Left ventricle myocardium inferior (tissue), 1 donor: ENCODE measurements at places on chromosomes 7 and 10. TPM values are rescaled to one million over a fixed set of nuclear protein-coding genes. Genes with fewer than 3 reads are reported as not detected.

Gene SPDYE9
- total RNA-seq: not detected

Gene ACTA2
- total RNA-seq: 89.4 TPM

Gene MAT1A
- total RNA-seq: not detected

Gene PTPRN2
- total RNA-seq: 1.3 TPM

Gene TRIM50
- 0.33 TPM for total RNA-seq

Gene LBX1
- total RNA-seq: not detected

DNA sequence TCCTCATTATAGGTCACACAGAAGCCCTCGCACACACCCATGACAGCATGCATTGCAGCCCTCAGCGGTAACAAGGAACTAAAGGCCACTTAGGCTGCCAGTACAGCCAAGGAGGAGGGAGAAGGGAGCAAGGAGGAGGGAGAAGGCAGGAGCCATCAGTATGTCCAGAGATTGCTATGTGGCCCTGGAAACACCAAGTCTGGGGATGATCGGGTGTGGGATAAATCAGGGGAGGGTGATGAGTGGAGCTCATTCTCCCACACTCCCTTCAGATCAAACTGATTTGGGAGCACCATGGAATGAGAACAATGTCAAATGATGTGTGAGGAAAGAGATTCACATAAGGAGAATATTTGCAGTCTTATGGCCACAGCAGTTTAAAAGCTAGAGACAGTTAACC is 350.9 kb downstream of the TNS3 start:
- DNase-seq: no peak

- DNase-seq: no peak
These were observed 130.8 kb upstream of the TCF7L2 start for GRCh38 chr10:112819231-112819630.

GRCh38 chr10:6204341-6205191 is 1.8 kb downstream of the PFKFB3 start:
- DNase-seq: peak; percentile 53

GRCh38 chr7:57201895-57202210 is 69.6 kb upstream of the ZNF479 start:
- DNase-seq: no peak

DNA sequence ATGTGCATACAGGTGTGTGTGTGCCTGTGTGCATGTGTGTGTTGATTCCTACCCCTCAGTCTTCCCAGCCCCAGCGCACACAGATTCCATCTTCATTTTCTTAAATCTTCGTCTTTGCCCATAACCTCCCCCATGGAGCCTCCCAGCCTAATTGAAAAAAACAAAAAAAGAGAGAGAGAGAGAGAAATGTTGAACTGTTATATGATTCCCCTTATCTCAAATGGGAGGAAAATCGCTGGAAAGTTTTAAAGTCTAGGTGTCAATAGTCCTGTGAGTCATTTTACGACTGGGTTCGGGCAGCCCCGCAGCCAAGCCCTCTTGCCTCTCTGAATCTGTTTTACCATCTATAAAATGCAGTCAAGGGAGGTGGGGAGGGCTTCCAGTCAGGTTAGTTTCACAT is 60.9 kb downstream of the SPOCK2 start:
- no peak for DNase-seq

GRCh38 chr7:158827411-158828132 is 1.7 kb downstream of the ESYT2 start:
- DNase-seq: no peak

GRCh38 chr10:99966306-99966705 is 43.4 kb downstream of the DNMBP start:
- no peak for DNase-seq

DNA sequence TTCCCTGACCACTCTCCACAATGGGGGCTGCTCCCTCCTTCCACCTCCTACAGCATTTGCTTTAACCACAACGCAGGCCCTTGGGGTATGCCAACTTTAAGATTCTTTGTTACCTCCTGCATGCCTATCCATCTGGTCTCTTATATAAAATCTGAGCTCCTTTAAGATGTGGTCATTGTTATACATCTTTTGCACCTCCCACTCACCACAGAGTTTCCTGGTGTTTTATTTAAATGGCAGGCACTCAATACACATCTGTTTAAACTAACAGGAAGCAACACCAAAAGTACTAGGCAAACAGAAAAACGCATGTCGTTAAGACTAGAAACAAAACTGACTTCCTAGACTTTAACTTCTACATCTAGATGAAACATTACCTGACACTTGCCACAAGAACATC is 36.3 kb downstream of the SLC25A13 start:
- DNase-seq: no peak

DNA sequence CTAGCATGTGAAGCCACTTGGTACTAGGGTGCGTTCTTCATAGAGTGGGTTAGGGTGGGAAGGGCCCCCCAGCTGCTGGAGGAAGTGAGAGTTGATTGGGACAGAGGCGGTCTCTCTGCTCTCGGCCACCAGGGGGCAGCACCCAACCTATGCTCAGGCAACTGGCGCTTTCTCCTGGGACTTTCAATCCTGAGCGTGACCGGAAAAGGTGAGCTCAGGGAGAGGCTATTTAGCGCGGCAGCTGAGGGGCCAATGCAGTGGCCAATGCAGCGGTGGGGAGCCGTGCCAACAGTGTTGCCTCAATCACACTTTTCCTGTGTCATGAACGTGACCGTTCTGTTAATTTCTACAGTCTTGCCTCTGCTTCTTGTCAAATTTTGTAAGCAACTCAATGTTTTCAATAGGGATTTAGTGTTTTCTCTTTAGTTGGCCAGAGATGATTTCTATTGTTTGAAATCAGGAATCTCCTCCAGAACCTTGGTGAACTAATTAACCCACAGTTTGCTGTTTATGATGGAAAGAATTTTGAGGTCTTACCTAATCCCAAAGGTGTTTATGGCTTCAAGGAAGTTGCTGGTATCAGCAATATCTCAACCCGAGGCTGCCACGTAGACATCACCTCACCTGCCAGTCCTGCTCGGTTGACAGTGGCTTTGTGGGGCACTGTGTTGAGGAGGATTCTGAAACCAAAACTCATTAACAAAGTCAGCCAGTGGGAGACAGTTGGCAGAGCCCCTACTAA is 67.9 kb upstream of the PDZD8 start:
- DNase-seq: peak; percentile 72

DNA sequence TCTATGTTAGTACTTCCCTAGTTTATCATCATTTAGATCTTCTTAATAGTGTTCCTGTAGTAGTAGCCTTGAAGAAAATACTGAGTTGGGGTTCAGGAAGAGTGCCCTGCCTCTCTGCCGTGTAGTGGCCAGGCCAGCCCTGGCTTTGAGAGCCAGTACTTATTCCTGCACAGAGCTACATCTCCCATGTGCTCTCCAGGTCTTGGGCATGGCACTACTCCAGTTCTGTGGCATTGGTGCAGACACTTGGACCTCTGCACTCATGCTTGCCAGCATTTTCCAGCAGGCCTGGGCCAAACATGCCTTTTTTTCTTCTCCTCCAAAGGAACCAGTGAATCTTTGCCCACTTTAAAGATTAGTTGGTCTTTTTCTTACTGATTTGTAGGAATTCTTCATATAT is 5.3 kb downstream of the GNG11 start:
- no peak for DNase-seq

GRCh38 chr7:139613971-139614411 is 90.5 kb downstream of the CLEC2L start:
- no peak for DNase-seq

DNA sequence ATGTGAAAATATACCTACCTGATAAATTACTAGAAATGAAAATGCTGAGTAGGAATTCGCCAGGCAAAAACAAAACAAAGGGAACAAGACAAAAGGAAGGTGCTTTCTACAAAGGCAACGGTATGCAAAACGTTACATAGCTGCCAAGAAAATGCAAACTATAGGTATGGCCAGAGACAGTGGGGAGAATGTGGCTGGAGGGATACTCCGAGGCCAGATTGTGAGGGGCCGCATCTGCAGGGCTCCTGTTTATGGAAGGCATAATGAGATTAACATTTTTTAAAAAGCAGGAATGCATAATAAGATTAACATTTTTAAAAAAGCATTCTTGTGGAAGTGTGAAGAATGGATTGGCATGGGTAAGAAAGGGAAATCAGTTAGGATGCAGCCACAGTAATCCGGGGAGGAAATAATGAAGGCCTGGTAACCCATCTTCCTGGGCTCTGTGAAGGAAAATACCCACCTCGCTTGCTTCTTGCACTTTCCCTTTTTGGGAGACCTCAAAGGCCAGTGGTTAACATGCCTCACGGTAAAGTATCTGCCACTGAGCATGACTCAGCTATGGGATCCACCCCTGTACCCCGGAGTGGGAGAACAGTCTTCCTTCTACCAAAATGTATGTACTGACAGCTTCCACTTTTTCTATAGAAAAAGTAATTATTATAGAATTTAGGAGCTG is 145.8 kb upstream of the LRRN3 start:
- no peak for DNase-seq

GRCh38 chr7:12423997-12424745 is 20.5 kb upstream of the VWDE start:
- no peak for DNase-seq

GRCh38 chr10:470339-471003 is 219.0 kb downstream of the DIP2C start:
- no peak for DNase-seq

GRCh38 chr7:73521636-73522104 is 423 bp downstream of the BAZ1B start:
- DNase-seq: peak; percentile 74

DNA sequence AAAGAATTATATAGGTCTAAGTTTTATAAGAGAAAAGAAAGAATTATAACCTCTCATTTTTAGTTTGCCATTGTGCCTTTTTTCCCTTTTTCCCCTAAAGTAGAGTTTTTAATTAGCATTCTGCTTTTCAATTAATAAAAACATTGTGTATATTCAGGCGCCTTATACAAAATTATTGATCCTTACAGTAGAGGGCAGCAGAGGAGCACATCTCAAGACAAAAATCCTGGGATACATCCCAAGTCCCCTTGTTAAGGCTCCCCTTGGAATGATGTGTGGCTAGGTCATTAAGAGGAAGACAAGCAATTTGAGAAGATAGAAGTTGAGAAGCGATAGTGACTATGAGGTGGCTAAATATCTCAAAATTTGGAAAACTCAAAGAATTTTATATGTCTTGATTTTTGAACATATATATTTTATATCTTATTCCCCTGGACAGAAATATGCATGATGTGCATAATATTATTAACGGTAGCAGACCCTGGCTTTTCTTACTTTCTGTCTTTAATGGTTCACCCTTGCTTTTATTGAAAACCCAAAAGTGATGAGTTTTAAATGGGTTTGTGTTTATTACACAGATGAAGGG is 19.1 kb upstream of the TPK1 start:
- DNase-seq: no peak
